Psoas muscle (tissue), 8 donors: ENCODE measurements at places on chromosomes 4 and X. TPM values are rescaled to one million over a fixed set of nuclear protein-coding genes. Genes with fewer than 3 reads are reported as not detected.

ZCCHC12 gene
- not detected for total RNA-seq

- no peak for DNase-seq
These were observed 37.6 kb downstream of the ZBTB49 start for GRCh38 chr4:4327652-4328121.

CENPVL1 gene
- not detected for total RNA-seq

GRXCR1 gene
- not detected for total RNA-seq

- no peak for DNase-seq
These were observed 20.5 kb downstream of the DDIT4L start for GRCh38 chr4:100169491-100170485.

DNA sequence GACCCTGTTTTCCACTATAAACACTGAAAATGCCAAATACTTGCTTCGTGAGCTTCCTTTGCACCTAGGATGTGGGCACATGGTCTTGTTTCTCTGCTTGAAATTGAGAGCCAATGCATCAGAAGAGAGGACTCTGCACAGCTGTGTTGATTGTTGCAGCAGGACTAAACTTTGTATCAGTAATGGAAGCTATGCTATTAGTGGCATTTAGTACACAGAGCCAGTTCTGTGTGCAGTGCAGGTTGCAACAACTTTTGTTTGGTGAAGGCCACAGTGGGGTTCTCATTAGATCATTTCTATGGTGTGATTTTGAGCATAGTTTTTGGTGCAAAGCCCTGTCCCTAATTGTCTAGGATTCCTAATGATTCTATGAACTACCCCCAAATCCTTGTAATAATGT lies 54.4 kb upstream of the ANKRD17 start:
- DNase-seq, result no peak

ZNF674 gene
- total RNA-seq, result 3.2 TPM

DNA sequence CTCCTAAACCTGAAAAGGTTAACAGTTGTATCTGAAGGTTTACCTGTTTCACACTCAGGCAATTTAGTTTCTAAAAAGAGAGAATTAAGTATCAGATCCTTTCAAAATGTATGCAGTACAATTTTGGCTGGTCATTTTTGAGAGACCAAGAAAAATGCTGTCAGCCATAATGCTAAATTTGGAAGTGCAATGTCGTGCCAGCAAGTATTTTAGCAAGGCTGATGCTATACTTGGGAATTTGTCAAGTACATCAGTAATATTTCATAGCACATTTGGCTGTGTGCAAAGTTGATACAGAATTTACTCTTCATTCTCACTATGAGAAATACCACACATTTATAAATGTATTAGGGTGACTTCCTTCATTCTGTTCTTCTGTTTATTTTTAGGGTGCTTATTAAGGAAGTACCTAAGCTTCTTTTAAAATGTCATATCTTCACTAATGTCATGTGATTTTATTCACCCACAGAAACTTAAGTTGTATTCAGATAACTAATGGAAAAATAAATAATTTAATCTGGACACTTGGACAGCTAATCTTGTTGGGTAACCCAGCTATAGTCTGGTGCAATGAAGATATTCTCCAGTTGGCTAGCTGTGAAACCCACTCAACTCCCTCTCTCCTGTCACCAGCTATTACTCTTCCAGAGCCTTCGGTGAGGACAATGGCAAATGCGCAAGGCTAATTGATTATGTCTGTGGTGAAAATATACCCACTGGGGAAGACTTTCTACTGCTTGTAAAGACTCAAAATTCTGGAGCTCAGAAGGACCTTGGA lies 84.2 kb upstream of the TLL1 start:
- no peak for DNase-seq

JADE3 gene
- total RNA-seq, result 2.0 TPM

DNA sequence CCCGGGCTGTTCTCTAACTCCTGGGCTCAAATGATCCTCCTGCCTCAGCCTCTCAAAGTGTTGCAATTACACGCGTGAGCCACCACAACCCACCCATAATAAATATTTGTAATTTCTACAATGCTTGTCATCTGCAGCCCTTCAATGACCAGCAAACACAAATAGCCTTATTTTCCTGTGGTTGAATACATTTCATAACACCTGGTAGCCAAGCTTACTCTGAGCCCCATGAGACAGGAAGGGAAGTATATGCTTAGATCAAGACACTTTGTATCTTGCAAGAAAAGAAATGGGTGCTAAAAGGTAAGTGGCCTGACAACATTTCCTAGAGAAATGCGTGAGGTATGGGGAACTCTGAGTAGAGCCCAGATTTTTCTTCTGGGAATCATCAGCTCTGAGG lies 56.9 kb upstream of the PDGFRA start:
- DNase-seq, result no peak

GRCh38 chr4:57499786-57500185 lies 389.6 kb upstream of the IGFBP7 start:
- no peak for DNase-seq

DNA sequence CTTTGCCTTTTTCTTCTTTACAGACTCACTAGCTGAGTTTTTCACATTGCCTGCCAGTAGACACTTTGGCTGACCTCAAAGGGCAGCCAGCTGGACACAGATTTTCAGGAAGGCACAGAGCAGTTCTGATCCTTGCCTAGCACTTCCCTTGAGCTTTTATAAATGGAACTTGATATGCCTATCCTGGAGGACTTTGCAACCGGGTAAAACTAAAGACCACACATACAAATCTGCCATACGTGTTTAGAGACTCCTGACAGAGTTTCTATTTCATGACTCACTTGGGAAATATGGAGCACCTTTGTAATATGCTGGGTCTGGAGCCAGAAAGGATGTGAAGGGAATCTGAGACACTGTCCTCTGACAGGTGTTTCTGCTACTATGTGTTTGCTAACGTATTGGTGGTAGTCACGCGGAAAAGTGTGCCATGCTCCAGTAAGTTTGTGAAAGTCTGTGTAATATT lies 56.7 kb upstream of the RASSF6 start:
- DNase-seq, result no peak

GRCh38 chrX:19579485-19579884 lies 64.2 kb upstream of the MAP3K15 start:
- no peak for DNase-seq

WDR17 gene
- total RNA-seq, result 0.48 TPM

ASMT gene
- total RNA-seq, result 0.99 TPM

GRCh38 chr4:89915937-89916336 lies 21.3 kb downstream of the MMRN1 start:
- DNase-seq, result no peak

NDNF gene
- total RNA-seq, result 6.9 TPM

GRCh38 chr4:25466966-25467697 lies 90.1 kb downstream of the ANAPC4 start:
- DNase-seq, result no peak

GRCh38 chrX:112577146-112577545 lies 102.6 kb downstream of the LHFPL1 start:
- DNase-seq, result no peak

DNA sequence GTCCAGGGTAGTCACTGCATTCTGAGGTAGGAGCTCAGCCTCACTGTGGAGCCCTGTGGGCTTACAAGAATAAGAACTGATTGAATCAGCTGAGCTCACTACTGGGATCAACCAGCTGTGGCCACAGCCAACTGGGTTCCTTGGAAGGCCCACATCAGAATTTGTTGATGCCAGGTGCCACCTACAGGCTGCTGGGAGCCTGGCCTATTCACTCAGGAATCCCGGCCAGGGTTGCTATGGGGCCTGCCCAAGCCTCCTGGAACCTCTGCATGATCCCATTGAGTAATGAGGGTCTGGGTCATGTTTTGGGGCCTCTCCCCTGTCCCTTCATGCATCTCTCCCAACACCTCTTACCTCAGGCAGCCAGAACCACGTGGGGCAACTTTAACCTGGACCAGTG lies 53.9 kb upstream of the KIAA1210 start:
- DNase-seq, result no peak

- no peak for DNase-seq
These were observed 171.7 kb upstream of the HCCS start for GRCh38 chrX:10939424-10939823.

- DNase-seq, result no peak
These were observed 394.4 kb upstream of the ADGRL3 start for GRCh38 chr4:60805500-60806313.

GRCh38 chr4:99405433-99406115 lies 29.6 kb downstream of the ADH7 start:
- DNase-seq, result peak; percentile 45

CYLC1 gene
- total RNA-seq, result not detected

- DNase-seq, result no peak
These were observed 241.4 kb upstream of the ARHGAP24 start for GRCh38 chr4:85233516-85233915.

GRCh38 chrX:40663078-40663740 lies 15.8 kb upstream of the CXorf38 start:
- no peak for DNase-seq

DNA sequence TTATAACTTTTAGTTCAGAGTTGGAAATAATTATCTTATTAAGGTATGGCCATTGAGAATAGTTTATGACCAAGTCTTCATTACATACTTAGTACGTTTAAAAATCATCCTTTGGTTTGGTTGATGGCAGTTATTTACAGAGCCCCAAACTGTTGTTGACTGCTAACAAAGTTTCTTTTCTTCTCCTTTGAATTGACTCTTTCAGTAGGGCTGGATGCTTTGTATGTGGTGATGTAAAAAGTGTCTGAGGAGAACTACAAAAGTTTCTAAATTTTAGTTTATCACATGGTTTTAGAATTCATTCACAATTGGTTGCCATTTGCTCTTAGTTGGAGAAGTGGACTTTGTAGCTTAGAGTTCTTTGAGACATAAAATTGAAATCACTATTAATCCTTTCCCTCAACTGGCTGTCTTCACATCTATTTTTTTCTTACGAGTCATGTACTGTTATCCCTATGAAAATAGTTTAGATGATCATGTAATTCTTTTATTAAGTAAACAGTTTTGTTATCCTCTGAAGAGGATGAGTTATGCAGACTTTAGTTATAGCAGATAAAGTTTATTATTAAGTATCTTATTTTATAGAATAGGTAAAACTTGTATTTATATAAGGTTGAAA lies 14.8 kb downstream of the PTPN13 start:
- no peak for DNase-seq

GRCh38 chrX:41090568-41091238 lies 5.5 kb downstream of the USP9X start:
- no peak for DNase-seq

PRDM8 gene
- 0.32 TPM for total RNA-seq

- no peak for DNase-seq
These were observed 5.2 kb upstream of the SMIM10L2A start for GRCh38 chrX:135416546-135416945.

PNMA5 gene
- total RNA-seq, result not detected

DNA sequence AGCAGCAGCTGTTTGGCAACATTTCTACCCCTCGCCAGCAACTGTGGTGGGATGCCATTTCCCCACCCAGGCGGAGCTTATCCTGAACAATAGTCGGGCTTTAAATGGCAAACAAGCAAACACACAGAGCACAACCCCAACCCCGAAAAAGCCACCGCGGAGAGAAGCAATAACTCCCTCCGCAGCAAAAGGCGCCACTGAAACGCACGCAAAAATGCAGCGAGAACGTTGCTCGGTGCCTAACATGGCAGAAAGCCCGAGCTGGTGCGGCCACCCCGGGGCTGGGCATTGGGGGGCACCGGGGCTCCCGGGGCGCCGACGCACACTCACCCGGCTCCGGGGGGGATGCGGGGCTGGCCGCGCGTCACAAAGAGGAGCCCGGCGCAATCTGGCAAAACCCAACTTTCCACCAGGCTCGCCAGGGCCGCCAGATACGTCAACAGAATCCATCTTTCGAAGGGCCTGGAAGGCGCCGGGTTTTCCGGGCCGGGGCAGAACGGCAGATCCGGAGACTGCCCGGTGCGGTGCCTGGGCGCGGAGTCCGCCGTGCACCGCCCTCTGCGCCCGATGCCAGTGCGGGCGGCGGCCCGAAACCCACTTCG lies 818 bp downstream of the RAI2 start:
- peak; percentile 16 for DNase-seq

CLDN2 gene
- total RNA-seq, result 0.10 TPM

GRCh38 chr4:24470666-24471485 lies 113.5 kb downstream of the DHX15 start:
- DNase-seq, result peak; percentile 47

DNA sequence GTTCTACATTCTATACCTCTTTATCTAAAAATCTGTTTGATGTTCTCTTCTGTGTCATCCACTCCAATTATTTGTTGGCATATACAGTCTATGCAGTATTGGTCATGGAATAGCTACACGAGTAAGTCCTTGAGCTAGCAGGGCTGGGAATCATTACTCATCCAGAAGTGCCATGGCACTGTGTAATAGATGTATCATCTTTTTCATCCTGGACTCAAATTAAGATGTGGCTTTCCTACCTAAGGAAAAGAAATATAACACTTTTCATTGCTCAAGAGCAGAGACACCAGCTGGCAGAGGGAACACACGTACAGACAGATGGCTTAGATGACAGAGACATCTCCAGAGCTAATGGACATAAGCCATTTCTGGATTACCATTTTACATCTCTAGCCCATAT lies 159.8 kb downstream of the FAM13A start:
- no peak for DNase-seq

DNA sequence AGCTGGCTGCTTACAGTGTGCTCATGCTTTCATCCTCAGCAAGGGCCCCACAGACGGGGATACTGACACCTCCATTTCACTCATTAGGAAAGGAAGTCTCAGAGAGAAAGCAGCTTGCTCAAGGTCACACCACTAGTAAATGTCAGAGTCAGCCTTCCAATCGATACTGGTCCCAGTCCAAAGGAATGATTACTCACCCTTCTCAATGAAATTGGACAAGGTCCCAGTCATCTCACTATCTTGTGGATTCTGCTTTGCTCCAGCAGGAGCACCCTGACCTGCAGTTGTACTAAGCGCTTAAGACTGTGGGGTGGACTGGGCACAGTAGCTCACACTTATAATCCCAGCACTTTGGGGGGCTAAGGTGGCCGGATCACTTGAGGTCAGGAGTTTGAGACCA lies 132.2 kb upstream of the SLC34A2 start:
- no peak for DNase-seq

TMEM271 gene
- total RNA-seq, result not detected

DNA sequence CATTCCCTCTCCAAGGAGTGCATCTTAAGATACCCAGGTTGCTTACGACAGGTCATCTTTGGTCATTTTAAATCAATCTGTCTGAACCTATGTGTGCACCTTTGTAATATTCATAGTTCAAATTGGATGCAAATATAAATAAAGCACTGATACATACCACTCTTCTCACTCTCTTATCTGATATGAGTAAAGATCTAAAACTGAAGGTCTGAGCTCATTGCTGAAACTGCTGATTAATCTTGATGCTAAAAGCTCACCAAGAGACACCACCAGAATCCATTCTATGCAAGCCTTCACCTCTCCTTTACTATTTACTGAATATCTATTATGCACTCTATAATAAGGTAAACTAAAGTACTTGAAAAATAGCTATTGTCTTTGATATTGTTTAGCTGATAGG lies 16.6 kb downstream of the HSD17B13 start:
- DNase-seq, result no peak

SSX4B gene
- total RNA-seq, result not detected

- no peak for DNase-seq
These were observed 15.4 kb upstream of the HAND2 start for GRCh38 chr4:173545440-173545839.

- DNase-seq, result no peak
These were observed 503.3 kb downstream of the ANKRD50 start for GRCh38 chr4:124209211-124209610.

GRCh38 chrX:14377427-14377826 lies 151.9 kb upstream of the GLRA2 start:
- no peak for DNase-seq

FAM9B gene
- not detected for total RNA-seq

- no peak for DNase-seq
These were observed 39.8 kb downstream of the ACE2 start for GRCh38 chrX:15560924-15561323.
